ENCODE measurements at places on chromosomes 16 and 17. TPM values are rescaled to one million over a fixed set of nuclear protein-coding genes. Genes with fewer than 3 reads are reported as not detected.

PLA2G10 gene
- total RNA-seq = not detected

KRT40 gene
- not detected for total RNA-seq

DNA sequence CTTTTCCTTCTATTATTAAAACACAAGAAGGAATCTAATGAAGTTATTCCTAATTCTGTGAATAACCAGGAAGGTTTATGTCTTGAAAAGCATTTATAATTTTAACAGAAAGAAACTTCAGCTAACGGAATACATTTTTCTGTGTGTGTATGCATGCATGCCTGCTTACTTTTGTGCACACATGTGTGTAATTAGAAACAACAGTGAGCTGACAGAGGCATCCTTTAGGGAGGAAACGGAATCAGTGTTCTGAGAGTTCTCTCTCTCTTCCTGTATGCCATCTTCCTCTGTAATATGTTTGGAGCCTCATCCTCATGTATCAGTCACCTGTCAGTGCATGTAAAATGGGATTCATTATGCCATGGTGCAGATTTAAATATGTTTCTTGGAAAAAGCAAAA is 107.0 kb downstream of the MAP2K4 start:
- H3K4me1 ChIP-seq = no peaks in the 10 kb centered on the region
- no peaks in the 10 kb centered on the region for H3K27me3 ChIP-seq
- no peak overlapping the region for H3K4me3 ChIP-seq
- no peak overlapping the region for H3K27ac ChIP-seq

PMFBP1 gene
- 3.8 TPM for total RNA-seq

DNA sequence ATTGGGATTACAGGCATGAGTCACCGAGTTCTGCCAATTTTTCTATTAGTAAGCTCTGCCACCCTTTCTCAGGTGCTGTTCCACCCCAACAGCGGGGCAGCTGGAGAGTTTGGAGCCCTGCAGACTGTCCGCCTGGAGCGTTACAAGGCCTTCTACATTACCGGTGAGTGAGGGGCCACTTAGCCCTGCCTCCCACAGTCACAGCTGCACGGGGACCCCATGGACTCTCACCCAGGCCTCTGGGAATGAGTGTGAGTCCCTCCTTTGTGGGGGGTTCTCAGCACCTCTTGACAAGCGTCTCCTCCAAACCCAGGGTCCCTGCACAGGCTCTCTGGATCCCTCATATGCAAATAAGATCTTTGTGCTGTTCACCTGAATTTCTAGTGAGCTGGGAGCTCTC is 56.0 kb downstream of the WIPI1 start:
- no peaks in the 10 kb centered on the region for H3K27me3 ChIP-seq
- H3K27ac ChIP-seq = no peak overlapping the region
- peaks cover 42% of the 10 kb centered on the region for H3K4me1 ChIP-seq

DNA sequence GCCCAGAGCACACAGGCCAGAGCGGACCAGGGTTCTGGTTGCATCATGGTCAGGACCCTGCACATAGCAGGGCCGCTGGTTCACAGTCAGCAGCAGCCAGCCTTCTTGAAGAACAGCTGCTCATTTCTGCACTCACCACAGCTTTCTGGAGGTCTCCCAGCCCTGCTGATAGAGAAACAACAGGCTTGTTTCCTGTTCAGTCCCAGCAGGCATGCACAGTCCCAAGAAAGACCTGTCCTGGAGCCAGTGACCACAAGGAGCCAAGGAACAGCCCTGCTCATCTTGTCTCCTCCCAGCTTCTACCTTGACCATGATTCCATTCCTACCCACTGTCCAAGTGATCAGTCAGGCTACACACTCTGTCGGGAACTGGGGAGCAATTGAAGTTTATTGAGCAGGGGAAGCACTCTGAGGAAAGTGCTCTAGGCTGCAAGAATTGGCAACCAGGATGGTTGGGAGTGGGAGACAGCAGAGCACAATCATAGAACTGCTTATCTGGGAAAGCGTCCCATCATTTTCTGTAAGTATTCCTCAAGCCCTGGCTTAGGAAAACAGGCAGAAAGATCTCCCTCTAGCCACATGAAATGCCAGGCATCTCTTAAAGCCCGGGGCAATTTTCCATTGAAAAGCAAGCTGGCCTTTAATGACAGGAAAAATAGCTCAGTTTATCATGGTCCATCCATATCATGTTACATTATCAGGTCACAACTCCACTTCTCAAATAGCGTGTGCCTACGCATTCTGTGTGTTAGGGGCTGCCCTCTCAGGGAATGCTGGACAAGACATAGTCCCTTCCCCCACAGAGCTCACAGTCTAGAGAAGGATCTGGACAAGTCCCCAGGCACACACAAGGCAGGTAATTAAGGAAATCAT is 155.4 kb upstream of the FOXF1 start:
- H3K4me1 ChIP-seq = no peaks in the 10 kb centered on the region
- H3K27me3 ChIP-seq = peaks cover 68% of the 10 kb centered on the region
- no peak overlapping the region for H3K27ac ChIP-seq
- H3K4me3 ChIP-seq = no peak overlapping the region
- H3K36me3 ChIP-seq = no peaks in the 10 kb centered on the region

CDRT15L2 gene
- not detected for total RNA-seq

- H3K27ac ChIP-seq = no peak overlapping the region
- H3K36me3 ChIP-seq = peaks cover 9% of the 10 kb centered on the region
Measured at GRCh38 chr16:1572673-1573072, 39.2 kb downstream of the IFT140 start.

GNGT2 gene
- total RNA-seq = not detected

DNA sequence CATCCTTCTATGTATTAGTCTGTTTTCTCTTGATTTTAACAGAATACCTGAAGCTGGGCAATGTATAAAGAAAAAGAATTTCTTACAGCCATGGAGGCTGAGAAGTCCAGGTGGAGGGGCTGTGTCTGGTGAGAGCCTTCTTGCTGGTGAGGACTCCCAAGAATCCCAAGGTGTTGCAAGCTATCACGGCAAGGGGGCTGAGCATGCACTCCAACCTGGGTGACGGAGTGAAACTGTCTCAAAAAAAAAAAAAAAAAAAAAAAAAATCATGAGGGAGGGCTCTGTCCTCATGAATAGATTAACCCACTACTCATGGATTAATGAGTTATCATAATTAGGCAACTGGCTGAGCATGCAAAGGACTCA is 19.4 kb downstream of the NQO1 start:
- peaks cover 12% of the 10 kb centered on the region for H3K4me1 ChIP-seq
- H3K27ac ChIP-seq = peak overlapping the region; percentile 5
- H3K36me3 ChIP-seq = peaks cover 7% of the 10 kb centered on the region
- no peaks in the 10 kb centered on the region for H3K27me3 ChIP-seq
- no peak for DNase-seq

DNA sequence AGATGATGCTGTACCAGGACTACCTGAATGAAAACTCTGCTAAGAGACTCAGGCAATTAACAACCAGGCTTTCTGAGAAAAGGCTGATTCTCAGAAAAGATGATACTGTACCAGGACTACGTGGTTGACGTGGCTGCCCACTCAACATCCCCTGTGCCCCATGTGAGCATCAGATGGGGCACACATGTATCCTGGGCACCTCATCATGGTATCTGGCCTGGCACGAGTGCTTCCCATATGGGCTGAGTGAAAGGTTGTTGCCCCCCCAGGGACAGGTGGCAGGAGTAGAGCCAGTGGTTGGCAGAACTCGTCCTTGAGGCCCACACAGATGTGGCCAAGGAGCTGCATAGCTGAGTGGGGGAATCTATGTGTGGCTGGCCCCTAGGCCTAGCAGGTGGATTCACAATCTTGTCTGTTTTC is 3.5 kb upstream of the CES4A start:
- H3K27me3 ChIP-seq = no peaks in the 10 kb centered on the region
- H3K36me3 ChIP-seq = no peaks in the 10 kb centered on the region
- H3K4me1 ChIP-seq = peaks cover 23% of the 10 kb centered on the region
- H3K27ac ChIP-seq = no peak overlapping the region
- H3K4me3 ChIP-seq = no peak overlapping the region
- DNase-seq = no peak
